ENCODE measurements at places on chromosomes 3 and 15.

DNA sequence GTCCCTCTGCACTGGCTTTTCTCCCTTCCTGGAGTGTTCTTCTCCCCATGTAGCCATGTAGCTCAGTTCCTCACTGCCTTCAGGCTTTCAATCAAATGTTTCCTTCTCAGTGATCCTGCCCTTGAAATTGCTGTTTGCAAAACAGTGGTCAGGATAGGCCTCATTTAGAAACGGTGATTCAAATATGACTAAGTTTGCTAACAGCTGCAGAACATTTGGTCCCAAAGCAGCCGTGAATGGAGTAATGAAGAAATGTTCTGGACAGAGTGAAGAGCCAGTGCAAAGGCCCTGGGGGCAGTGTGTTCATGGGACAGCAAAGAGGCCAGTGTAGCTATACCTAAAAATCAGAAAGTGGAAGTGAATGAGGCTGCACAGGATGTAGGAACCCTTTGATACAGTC lies 223.4 kb downstream of the FEZF2 start:
- DNase-seq: no peak

DNA sequence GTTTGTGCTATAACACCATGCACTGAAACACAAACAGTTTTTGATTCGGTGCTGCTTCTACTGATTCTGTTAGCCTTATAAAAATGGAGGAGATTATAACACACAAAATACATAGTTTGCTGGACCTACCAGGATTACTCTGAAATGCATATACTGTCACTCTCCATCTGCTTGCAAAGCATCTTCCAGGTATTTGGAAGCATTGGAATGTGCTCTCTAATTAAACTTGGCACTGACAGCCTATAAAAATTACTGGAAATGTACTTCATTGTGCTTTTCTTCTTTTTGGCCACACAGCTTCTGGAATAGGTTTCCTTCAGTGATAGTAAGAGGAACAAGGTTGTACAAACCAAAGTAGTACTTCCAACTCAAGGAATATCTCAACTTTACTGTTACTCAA lies 376.1 kb downstream of the UNC13C start:
- no peak for DNase-seq

DNA sequence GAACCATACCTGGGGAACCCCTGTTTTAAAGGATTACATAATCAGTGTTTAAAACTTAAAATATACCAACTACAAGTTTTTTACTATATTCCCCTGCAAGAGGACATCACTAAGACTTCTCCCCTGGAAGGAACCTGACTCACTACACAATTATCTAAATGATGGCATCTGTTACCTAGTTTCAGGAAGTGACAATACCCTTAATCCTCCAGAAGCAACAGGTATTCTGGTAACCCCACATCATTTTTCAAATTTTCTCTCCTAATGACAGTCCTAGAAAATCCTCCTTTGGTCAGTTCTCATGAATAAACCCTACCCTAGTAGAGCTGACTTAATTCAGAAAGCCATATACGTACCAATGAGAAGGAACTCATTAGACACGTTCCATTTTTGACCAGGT lies 78.4 kb downstream of the RFX7 start:
- no peak for DNase-seq

- no peak for DNase-seq
Measured at GRCh38 chr3:184590795-184591194, 29.2 kb downstream of the EPHB3 start.

DNA sequence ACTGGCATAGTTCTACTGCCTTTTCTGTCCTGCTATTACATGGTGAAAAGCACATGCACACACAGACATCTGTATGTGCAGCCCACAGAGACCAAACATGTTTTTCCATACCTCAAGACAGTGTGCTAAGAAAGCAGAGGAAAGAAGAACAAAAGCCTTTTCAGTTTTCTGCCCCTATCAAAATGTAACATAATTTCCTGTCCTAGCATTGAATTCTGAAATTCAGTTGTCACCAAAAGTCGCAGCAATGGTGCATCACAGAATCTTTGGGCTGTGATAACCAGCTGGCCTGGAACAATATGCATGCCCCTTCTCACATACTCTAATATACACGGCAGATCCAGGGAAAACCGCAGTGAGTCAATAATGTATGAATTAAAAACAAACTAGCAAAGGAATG lies 153.8 kb upstream of the RAP2B start:
- DNase-seq: no peak

DNA sequence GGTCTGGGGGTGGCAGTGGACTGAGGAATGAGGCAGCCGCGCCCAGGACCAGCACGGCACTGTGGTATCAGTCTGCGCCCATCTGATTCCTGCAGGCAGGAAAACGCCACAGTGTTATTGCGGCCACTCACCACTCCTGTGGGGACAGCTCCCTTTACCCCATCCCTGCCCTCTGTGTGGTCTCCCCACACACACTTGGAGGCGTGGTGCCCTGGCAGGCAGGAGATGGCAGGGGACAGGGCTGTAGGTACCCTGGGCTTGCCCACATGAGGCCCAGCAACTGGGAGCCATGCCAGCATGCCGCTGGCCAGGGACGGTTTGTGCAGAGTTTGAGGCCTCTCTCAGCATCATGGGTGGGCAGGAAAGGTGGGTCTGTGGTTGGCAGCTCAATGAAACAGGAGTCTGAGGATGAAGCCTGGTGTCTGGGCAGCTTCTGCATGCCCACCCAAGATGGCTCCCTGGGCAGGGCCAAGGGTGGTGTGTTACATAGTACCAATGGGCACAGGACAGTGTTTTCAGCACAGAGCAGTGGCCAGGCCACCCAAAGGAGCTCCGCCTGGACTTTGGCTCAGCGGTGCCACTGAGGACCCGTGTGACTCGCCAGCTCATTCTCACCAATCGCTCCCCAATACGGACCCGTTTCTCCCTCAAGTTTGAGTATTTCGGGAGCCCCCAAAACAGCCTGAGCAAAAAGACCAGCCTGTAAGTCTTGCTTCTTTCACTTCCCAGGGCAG lies 27.2 kb downstream of the ACAA1 start:
- no peak for DNase-seq

DNA sequence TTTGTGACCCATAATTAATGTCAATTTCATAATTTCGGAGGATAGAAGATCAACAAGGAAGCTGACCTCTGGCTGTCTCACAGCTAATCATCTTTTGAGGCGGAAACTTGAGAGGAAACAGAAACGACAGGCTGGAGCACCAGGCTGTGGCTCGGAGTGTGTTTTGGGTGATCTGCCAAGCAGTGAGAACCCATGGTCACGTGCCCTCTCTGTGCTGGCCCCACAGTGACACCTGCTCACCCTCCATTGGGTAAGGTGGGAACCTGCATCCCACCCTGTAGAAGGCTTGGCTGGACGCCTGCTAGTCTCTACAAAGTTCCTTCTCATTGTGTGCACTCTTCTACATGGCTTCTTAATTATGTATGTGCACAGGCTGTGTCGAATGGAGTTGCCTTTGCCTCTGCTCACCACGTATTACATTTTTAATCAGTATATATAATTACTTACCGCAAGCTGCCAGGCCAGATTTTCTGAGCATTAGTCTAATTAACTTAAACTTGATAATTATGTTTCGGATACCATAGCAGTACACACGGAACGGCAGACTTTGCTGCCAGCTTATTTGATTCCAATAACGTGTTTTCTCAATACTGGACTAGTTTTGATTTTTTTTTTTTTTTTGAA lies 719.4 kb upstream of the CFAP20DC start:
- no peak for DNase-seq

DNA sequence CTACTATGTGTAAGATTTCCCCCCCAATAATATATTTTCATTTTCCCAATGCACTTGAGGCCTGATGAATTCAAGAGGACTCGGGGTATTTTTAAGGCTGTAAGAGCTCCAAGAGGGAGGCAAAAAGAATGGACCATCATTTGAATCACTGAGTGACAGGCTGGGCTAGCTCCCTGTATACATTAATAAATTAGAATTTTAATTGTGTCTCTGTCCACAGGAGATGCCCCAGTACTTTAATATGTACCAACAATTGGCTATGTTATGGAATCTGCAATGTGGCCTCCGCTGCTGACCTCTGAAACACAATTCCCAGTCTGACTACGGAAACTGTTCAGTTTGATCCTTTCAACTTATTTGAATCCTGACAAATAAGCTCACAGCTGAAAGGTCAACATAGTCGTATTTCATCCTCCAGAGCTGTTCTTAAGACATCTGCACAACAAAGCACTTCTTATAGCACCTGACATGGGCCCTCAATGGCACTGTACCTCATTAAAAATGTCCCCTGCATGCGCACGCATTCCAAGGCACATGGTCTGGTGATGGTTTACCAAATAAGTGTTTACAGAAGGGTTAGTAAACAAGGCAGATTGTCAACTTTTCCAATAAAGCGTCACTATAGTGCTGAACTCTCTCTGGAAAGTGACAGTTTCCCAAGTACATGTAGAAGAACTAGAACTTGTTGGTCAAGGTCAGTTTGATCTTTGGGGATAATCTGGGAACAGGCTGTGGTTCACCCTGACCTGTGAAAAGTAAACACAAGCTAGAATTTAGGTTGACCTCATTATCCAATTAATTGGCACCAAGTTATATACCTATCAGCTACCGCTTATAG lies 472.9 kb downstream of the FOXP1 start:
- no peak for DNase-seq

Data from anterior cingulate cortex (tissue), 58 donors.